CD8-positive, alpha-beta T cell (primary cell): ENCODE measurements at places on chromosomes 12 and 14.

GRCh38 chr14:103641161-103641560, 12.2 kb downstream of the KLC1 start:
- DNase-seq, result no peak

DNA sequence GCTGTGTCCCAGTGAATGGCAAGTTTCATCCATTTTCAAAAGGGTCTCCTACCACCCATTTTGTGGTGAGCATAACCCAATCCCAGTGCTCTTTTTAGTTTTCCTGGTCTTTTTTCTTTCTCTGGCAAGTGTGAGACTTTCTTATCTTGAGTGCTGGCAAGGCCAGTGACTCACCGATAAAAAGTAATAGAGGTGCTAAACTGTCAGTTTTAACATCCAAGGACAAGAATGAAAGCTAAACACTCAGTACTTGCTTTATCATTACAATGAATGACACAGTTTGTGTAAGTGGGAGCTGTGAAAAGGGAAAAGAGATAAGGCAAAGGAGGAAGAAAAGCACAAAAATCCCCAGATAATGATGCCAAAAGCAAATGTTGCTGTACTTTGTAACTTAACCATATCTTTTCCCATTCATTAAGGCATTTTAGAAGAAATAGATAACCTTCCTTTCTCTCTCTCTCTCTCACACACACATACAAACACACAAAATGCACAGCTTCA, 4.9 kb upstream of the LRIG3 start:
- no peak for DNase-seq

DNA sequence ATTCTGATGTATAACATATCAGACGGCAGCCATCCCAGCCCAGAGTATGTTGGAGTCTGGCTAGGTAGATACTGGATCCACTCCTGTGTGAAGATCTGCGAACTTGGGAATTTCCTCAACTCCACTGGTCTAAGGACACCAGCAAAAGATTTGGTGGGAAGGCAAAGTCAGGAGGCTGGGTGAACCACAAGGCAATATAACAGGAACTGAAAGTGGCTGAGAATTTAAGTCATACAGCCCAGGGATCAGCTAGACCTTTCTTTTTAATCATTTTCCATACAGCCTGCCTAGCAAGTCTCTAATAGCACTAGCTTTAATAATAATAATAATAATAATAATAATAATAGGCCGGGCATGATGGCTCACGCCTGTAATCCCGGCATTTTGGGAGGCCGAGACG, 34.8 kb downstream of the BRAP start:
- no peak for DNase-seq

GRCh38 chr12:96897421-96897820, 9.6 kb upstream of the NEDD1 start:
- DNase-seq, result no peak

DNA sequence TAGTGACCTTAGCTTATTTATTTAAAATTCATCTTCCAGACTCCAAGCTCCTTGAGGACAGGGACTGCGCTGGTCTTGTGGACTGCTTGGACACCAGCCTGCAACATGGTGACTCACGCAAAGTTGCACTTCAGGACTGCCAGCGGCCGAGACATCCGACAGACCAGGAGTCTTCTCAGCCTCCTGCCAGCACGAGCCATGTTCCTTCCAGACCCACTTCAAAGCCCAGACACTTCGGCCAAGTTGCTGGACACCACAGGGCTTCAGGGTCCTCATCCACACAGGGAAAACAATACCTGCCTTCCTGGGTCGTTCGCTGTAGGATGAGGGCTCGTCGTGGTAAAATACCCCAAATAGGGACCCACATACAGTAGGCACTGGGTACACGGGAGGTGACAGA, 88.7 kb downstream of the BCL11B start:
- no peak for DNase-seq

- no peak for DNase-seq
Measured at GRCh38 chr14:100012478-100013327, 52.5 kb upstream of the EVL start.

GRCh38 chr12:123891516-123892179, 81.0 kb downstream of the CCDC92 start:
- DNase-seq, result no peak

DNA sequence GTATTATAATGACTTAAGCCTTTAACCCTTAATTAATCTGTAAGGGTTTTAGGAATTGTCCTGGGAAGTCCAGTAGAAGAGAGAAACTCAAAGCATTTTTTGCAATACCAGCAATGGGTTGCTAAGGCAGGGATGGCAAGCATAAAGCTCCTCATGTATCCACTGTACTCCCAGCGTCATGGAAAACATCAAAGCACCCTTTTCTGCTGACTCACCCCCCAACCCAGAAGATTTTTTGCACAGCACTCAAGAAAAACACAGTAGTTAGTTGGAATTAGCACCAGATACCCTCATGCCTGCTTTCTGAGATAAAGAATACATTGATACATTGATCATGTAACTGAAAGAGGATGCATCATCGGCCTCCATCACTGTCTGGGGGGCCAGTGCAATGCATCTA, 199.1 kb upstream of the CNOT2 start:
- DNase-seq, result no peak

DNA sequence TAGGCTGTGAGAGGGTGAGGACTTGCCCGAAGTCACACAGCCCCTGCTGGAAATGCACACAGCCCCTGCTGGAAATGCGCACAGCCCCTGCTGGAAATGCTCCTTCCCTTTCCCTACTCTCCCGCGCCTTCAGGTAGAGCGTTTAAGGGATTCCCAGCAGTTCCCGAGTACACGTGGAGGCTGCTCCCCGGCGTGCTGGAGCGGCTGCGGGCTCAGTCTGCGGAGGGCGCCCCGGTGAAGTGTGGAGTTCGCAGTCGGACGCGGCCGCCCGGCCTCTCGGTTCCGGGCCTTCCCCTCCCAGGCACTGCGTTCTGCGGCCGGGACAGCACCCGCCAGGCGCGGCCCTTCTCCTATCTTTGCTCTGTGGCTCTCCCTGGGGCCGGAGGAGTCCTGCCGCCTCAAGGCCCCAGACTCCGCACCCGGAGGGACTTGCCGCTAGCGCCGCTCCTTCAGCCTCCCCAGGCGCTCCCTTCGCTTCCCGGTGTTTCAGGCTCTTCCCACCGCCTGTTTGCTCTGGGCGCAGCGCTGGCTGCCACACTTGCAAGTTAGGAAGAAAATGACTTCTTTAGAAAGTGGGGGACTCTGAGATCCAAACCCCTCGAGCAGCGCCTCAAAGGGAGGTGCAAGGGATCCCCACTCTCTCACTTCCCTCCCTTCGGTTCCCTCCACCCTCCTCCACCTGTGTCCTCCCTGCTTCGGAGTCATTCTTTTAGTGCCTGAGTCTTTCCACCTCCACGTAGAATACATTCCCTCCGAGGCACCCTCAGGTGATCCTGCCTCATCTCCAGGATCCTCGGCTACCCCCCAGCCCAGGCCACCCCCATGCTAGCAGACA, 8.3 kb upstream of the TBX5 start:
- DNase-seq, result no peak

DNA sequence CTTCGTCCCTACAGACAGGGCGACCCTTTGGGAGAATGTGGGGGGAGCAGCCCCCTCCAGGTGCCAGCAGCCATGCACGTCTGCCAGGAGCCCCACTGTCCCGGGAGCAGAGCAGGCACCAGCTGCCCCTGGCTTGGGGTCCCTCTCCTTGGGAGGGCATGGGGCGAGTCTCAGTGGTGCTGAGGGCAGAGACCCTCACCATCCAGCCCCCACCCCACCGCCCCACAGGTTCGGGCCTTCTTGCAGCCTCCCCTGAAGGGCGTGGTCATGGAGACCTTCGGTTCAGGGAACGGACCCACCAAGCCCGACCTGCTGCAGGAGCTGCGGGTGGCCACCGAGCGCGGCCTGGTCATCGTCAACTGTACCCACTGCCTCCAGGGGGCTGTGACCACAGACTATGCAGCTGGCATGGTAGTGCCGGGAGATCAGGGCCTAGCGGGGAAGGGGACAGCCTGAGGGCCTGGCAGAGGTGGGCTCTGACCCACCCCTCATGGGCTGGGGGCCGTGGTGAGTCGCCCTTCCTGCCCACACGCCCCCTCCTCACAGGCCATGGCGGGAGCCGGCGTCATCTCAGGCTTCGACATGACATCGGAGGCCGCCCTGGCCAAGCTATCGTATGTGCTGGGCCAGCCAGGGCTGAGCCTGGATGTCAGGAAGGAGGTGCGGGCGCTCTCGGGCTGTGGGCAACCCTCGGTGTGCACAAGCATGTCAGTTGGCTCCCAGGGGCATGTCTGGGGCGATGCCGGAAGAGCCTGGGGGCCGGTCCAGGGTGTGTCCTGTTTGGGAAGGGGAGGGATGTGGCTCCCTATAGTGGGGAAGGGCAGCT, 18.8 kb downstream of the ASPG start:
- no peak for DNase-seq

GRCh38 chr12:128942960-128943477, 89.7 kb downstream of the GLT1D1 start:
- DNase-seq, result no peak

- no peak for DNase-seq
Measured at GRCh38 chr14:69685716-69686115, 74.3 kb downstream of the SUSD6 start.

DNA sequence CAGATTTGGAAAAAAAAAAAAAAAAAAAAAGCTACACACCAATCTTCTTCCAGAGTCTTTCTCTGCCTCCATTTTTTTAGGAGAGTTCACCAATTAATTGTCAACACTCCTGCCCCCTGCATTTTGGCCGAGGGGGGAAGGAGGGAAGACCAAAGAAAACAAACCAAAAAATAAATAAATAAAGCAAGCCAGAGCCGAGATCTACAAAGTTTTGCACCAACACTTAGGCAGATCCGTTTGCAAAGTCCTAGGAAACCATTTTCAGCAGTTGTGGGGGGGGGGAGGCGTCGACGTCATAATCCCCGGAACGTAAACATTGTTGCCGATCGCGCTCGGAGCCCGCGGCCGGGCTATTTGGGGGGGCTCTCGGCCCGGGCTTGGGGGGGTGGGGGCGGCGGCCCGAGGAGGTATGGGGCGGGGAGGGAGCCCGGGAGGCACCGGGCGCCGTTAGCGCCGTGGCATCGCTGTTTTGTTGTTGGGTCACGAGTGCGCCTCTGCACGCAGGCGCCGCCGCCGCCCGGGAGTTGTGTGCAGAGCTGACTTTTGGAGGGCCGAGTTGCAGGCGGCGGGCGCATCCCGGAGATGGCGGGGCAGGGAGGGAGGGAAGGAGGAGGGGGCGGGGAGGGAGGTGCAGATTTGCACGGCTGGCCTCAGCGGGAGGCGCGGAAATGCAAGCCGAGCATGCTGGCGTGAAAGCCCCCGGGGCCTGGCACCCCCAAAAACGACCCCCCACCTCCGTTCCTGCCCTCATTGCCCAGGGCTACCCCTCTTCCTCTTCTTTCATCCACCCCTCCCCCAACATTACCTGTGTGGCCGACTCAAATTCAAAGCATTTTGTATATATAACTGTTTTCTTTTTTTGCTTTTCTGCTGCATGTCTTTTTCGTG, 598 bp downstream of the KDM2B start:
- DNase-seq, result peak; percentile 66

- DNase-seq, result peak; percentile 50
Measured at GRCh38 chr14:105375635-105376057, 22.7 kb upstream of the TEX22 start.

DNA sequence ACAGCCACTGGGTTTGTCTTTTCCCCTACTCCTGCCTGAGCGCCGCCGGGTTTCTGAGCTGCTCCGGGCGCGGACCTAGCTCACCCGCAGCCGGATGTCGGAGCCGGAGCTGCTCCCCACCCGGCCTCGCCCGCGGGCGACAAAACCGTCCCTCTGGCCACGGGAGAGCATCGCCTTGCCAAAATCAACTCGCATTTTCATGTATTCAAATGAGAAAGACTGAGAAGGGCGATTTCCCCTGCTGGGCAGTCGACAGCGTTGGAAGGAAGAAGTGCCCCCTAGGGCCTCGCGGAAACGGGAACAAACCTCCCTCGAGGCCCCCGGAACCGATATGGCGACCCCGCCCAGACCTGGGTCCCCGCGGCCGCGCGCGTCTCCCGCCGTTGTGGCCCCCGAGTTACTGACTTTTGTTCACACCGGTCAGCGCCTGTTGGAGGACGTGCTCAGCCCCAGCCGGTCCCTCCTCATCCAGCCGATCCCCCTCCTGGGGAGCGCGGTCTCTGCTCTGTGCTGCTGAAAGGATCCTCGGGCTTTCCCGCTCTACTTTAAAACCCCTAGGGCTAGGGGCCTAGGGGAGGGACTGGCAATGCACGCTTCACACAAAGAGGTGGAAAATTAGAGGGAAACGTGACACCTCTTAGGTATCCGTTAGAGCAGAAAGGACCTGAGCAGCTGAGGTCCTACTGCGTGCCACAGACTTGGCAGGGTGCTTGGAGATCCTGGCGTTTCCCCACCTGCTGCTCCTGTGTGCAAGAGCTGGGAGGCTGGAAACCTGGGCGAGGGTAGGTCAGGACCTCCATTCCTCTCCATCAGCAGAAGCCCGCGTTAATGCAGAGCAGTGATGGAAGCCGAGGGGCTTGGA, 4.3 kb downstream of the TTC6 start:
- no peak for DNase-seq

DNA sequence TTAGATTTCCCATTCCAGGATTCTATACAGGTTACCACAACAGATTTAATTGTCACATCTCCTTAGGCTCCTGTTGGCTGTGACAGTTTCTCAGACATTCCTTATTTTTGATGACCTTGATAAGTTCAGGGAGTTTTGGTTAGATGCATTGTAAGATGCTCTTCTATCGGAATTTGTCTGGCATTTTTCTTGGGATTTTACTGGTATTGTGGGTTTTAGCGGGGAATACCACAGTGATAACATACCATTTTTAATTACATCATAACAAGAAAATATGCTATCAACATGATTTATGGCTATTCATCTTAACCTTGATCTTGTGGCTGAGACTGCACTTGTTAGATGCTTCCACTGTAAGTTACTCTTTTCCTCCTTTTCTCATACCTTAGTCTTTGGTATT, 217.5 kb upstream of the PPFIA2 start:
- no peak for DNase-seq

GRCh38 chr12:112870267-112870980, 36.3 kb upstream of the OAS1 start:
- DNase-seq, result no peak

GRCh38 chr12:98911396-98911795, 266.3 kb downstream of the APAF1 start:
- no peak for DNase-seq

DNA sequence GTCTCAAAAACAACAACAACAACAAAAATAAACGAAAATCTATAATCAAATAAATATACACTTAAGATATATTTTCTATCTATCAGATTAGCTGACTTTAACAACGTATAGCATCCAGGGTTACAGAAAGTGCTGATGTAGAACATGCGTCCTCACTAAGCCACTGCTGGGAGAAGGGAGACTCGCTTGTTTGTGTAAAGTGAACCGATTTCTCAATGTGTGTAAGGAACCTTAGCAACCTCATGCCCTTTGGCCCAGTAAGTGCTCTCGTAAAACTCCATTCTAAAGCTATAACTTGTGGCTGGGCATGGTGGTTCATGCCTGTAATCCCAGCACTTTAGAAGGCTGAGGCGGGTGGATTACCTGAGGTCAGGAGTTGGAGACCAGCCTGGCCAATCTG, 23.8 kb downstream of the NFKBIA start:
- no peak for DNase-seq

- no peak for DNase-seq
Measured at GRCh38 chr14:100654025-100654813, 67.0 kb upstream of the BEGAIN start.

- DNase-seq, result no peak
Measured at GRCh38 chr14:21614240-21614639, 20.5 kb downstream of the OR10G2 start.
